Fibroblast of lung (primary cell): ENCODE measurements at places on chromosomes 13 and 19. TPM values are rescaled to one million over a fixed set of nuclear protein-coding genes. Genes with fewer than 3 reads are reported as not detected.

Gene CLDND2
- not detected in 2 replicates for total RNA-seq

Gene NCAN
- total RNA-seq, result under 0.01 TPM in 2 replicates

Gene F10
- total RNA-seq, result 20.3 and 41.5 TPM in 2 replicates

Gene SLAIN1
- 1.3 and 2.6 TPM in 2 replicates for total RNA-seq

Gene TMEM238
- 0.26 and 0.33 TPM in 2 replicates for total RNA-seq

Gene ZNF221
- 8.5 and 15.2 TPM in 2 replicates for total RNA-seq

Gene DENND1C
- total RNA-seq, result not detected in 2 replicates
